ENCODE measurements at places on chromosomes 1 and 21.

GRCh38 chr1:203768256-203768655 is 3.3 kb downstream of the LAX1 start:
- DNase-seq, result no peak

DNA sequence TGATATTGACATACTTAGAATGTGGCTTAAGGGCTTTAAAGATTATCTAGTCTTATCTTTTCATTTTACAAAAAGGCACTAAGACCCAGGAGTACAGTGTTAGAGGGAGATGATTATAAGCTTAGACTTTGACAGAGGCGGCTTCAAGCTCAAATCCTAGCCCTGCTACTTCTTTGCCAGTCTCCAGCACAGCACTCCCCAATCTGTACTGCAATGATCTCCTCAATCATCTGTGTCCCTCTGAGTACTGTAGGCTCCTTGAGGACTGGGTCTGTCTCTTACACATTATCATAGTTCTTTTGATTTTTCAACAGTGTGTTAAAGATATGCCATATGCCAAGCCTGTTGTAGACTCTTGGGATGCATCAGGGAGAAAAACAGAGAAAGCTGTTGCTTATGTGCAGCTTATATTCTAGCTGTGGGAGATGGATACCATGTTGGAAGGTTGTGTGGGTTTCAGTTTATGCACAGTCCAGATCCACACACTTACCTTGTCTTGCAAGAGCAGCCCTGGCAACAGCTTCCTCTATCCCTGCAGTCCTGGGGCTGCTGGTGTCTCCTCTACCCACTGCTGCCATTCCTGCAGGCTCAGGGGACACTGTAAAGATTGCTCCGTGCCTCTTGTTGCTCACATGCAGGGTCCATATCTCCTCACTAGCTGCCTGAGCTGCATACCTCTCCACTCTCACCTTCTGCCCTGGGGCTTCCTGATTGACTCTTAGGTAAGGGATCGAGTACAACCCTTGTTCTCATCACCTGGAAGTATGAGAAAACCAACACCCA is 103.9 kb upstream of the TSPAN2 start:
- no peak for DNase-seq

DNA sequence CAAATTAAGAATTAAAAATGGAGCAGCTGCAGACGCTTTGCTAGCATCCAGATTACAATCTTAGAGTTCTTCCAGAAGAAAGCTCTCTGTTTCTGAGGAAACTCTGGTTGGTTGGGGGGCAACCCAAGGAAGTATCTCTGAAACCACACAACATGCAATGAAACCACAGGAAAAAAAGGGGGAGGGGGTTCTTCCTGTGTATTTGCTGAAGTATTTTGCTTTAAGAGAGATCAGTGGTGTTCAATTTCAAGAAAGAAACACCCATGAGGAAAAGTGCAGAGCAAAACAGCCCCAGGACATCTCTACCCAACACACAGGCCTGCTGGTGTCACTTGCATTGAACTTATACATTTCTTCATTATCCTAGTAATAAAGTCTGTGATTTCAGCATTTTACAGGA is 19.7 kb upstream of the TIAM1 start:
- no peak for DNase-seq

GRCh38 chr1:89706700-89707012 is 73.7 kb downstream of the LRRC8C start:
- no peak for DNase-seq

DNA sequence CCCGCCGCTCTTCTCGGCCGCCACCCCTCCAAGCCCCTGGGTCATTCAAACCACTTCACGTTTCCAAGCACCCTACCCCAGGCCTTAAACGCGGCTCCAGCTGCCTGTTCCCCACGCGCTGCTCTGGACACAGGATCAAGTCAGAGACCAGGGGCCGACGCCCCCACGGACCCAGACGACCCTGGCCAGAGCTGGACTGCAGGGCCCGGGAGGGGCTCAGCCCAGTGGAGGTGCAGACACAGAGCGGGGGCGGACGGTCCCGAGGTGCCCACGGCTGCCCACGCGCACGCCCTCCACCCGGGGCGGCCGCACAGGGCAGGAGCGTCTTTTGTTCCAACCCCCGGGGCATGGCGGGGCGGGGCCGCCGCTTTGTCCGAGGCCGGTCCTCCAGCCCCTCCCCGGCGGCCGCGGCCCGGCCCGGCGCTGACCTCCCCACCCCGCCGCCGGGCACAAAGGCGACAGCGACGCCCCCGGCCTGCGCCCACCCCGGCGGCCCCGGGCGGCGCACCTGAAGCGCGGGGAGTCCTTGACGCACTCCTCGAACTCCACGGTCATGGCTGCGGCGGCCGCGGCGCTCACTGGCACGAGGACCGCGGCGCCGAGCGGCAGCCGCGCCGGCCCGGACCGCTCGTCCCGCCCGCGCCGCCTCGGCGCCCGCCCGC is 338 bp downstream of the ACAP3 start:
- DNase-seq, result no peak
